ENCODE measurements at places on chromosomes 16 and 17. TPM values are rescaled to one million over a fixed set of nuclear protein-coding genes. Genes with fewer than 3 reads are reported as not detected.

Gene EIF1
- total RNA-seq: 610 TPM

Gene C17orf78
- not detected for total RNA-seq

Gene KRTAP3-2
- total RNA-seq: not detected

Gene IL17C
- not detected for total RNA-seq

Gene PRSS27
- 7.6 TPM for total RNA-seq

Gene NF1
- 91.9 TPM for total RNA-seq

Gene SCGB1C2
- not detected for total RNA-seq

Gene CDC6
- total RNA-seq: 16.8 TPM

DNA sequence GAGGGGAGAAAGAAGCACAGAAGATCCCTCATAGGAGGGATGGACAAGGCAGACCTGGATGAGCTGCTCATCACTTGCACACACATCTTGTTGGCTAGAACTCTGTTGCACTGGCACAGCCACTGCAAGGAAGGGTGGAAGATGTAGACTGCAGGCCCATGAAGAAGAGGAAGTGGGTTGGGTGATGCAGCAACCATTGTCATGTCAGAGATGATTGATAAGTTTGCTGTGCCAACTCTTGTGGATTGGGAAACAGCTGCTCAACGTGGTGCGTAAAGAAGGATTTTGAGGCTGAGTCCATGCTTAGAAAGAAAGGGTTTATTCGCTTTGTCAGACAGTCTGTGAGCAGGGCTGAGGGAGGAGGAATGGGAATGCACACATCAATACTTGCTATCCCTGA lies 161.4 kb upstream of the MPHOSPH6 start:
- H3K27ac ChIP-seq: no peak overlapping the region
- H3K4me1 ChIP-seq: no peaks in the 10 kb centered on the region
- H3K4me3 ChIP-seq: no peak overlapping the region
- peaks cover 42% of the 10 kb centered on the region for H3K27me3 ChIP-seq
- no peak for DNase-seq
- no peaks in the 10 kb centered on the region for H3K36me3 ChIP-seq

- no peak for DNase-seq
- H3K4me1 ChIP-seq: no peaks in the 10 kb centered on the region
- no peak overlapping the region for H3K4me3 ChIP-seq
- H3K36me3 ChIP-seq: no peaks in the 10 kb centered on the region
Measured at GRCh38 chr16:77700846-77701245, 21.5 kb upstream of the NUDT7 start.

- H3K4me1 ChIP-seq: peaks cover 19% of the 10 kb centered on the region
- no peak overlapping the region for H3K27ac ChIP-seq
- no peaks in the 10 kb centered on the region for H3K27me3 ChIP-seq
- H3K36me3 ChIP-seq: no peaks in the 10 kb centered on the region
Measured at GRCh38 chr17:73609758-73610157, 34.5 kb downstream of the SDK2 start.

- no peaks in the 10 kb centered on the region for H3K27me3 ChIP-seq
- no peak for DNase-seq
- no peak overlapping the region for H3K27ac ChIP-seq
- no peak overlapping the region for H3K4me3 ChIP-seq
- H3K36me3 ChIP-seq: peaks cover 7% of the 10 kb centered on the region
- no peaks in the 10 kb centered on the region for H3K4me1 ChIP-seq
Measured at GRCh38 chr17:28396635-28397239, 9.3 kb downstream of the SLC46A1 start.

DNA sequence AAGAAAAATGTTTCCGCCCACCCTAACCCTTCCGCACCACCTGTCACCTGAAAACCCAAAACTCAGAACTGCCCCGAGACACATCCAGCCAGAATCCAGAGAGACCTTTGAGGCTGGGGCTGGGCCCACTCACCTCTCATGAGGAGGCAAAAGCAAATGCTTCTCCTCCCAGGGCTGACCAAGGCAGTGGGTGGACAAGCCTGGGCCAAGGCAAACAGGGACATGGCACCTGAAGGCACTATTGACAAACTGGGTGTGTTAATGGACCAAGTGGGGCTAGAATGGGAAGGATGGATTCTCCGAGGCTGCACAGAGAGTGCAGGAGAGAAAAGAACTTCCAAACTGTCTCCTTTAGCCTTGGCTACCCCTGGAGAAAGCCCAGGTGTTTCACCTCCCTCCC lies 54.4 kb downstream of the SOX9 start:
- no peak for DNase-seq
- no peaks in the 10 kb centered on the region for H3K36me3 ChIP-seq
- peaks cover 15% of the 10 kb centered on the region for H3K4me1 ChIP-seq
- peaks cover 2% of the 10 kb centered on the region for H3K27me3 ChIP-seq

DNA sequence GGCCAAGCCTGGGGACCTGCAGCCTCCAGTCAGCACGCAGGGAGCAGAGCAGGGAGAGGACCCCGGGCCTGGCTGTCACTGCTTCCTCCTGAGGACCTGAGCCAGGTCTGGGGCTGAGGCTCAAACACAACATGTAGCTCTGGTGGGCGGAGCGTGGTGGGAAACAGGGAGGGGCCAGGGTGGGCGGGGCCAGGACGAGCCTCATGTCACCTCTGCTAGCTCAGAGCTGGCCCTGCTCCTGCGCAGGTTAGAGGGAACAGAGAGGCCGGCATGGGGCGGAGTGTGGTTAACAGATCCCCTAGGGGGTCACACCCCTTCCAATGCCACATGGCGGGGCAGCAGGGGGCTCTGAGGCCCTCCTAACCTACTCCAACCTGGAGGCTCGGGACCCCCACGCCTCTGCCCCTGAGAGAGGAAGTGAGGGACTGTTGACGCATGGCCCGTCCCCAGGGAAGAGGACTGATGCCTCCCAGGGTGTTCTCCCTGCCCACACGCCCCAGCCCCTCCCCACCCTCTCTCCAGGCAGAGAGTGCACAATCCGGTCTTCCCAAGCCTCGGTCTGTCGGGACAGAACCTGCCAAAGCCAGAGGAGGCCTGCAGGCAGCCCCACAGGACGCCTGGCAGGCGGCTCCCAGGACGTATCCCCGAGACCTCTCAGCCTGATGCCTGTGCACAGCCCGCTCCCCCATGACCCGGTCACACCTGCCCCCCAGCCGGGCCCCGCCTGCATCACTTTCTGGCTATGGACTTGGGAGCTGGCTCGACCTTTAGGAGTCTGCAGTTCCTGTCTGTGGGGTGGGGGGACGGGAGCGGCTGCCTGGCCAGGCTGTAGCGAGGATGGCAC lies 15.2 kb downstream of the PIEZO1 start:
- H3K36me3 ChIP-seq: no peaks in the 10 kb centered on the region
- H3K27ac ChIP-seq: peak overlapping the region; percentile 82
- peak; percentile 60 for DNase-seq
- peak overlapping the region; percentile 37 for H3K4me3 ChIP-seq

DNA sequence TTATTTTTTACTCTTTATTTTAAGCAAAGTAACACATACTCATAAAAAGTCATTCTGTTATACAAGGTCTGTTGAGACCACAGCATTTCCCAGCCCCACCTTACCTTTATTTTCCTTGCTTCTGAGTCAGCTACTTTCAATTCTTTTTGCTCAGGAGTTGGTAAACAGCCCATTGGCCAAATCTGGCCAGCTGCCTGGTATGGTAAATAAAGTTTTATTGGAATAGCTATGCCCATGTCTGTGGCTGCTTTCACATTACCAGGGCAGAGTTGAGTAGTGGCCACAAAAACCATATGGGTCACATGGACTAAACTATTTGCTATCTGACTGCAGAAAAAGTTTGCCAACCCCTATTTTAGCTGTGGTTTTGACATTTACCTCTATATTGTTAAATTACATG lies 3.4 kb upstream of the NSRP1 start:
- H3K27ac ChIP-seq: no peak overlapping the region
- H3K36me3 ChIP-seq: no peaks in the 10 kb centered on the region
- peaks cover 14% of the 10 kb centered on the region for H3K4me1 ChIP-seq
- no peak overlapping the region for H3K4me3 ChIP-seq
- DNase-seq: no peak
- no peaks in the 10 kb centered on the region for H3K27me3 ChIP-seq

GRCh38 chr17:35467824-35468223 lies 19.3 kb upstream of the SLFN13 start:
- peaks cover 69% of the 10 kb centered on the region for H3K27me3 ChIP-seq
- DNase-seq: no peak
- no peak overlapping the region for H3K4me3 ChIP-seq
- no peaks in the 10 kb centered on the region for H3K36me3 ChIP-seq

GRCh38 chr16:58492735-58493134 lies 7.2 kb upstream of the NDRG4 start:
- no peaks in the 10 kb centered on the region for H3K36me3 ChIP-seq
- no peak for DNase-seq
- no peak overlapping the region for H3K27ac ChIP-seq
- H3K4me3 ChIP-seq: no peak overlapping the region

DNA sequence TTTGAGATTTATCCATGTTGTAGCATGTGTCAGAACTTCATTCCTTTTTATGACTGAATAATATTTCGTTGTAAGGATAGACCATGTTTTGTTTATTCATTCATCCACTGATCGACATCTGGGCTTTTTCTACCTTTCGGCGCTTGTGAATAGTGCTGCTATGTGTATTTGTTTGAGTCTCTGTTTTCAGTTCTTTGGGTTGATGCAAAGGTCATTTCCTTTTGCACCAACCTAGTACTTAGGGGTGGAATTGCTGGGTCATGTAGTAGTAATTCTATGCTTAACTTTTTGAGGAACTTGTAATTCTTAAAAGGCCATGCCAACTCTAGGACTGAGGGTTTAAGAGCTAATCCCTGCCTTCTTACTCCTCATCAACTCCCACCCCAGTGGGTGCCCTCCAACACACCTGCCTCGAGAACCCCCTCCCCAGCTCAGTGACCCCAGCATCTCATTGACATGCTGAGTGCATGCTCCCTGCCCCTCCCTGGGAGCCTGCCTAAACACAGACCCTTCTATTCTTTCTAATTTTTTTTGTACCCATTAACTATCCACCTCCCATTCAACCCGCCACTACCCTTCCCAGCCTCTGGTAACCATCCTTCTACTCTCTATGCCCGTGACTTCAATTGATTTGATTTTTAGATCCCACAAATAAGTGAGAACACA lies 51.2 kb downstream of the ABAT start:
- no peaks in the 10 kb centered on the region for H3K27me3 ChIP-seq
- H3K27ac ChIP-seq: no peak overlapping the region
- no peak overlapping the region for H3K4me3 ChIP-seq
- H3K4me1 ChIP-seq: peaks cover 10% of the 10 kb centered on the region
- DNase-seq: no peak
- peaks cover 3% of the 10 kb centered on the region for H3K36me3 ChIP-seq

DNA sequence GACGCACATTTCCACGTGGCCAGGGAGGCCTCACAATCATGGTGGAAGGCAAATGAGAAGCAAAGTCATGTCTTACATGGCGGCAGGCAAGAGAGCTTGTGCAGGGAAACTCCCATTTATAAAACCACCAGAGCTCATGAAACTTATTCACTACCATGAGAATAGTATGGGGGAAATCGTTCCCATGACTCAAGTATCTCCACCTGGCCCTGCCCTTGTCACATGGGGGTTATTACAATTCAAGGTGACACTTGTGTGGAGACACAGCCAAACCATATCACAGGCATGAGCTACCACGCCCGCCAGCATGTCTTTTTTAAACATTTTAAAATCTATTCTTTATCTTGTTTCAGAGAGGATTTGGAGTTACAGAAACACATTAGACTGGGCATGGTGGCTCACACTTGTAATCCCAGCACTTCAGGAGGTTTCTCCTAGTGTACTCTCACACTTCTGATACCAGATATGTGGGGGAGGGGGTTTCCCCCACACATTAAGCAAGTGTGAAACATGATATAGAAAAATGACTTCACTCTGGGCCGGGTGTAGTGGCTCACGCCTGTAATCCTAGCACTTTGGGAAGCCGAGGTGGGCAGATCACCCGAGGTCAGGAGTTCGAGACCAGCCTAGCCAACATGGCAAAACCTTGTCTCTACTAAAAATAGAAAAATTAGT lies 5.6 kb upstream of the ATMIN start:
- DNase-seq: no peak
- no peak overlapping the region for H3K4me3 ChIP-seq
- peaks cover 11% of the 10 kb centered on the region for H3K36me3 ChIP-seq
- no peaks in the 10 kb centered on the region for H3K27me3 ChIP-seq
- no peaks in the 10 kb centered on the region for H3K4me1 ChIP-seq
- no peak overlapping the region for H3K27ac ChIP-seq

GRCh38 chr17:71334048-71334751 lies 786.6 kb upstream of the SOX9 start:
- DNase-seq: no peak
- no peak overlapping the region for H3K4me3 ChIP-seq
- H3K4me1 ChIP-seq: no peaks in the 10 kb centered on the region

DNA sequence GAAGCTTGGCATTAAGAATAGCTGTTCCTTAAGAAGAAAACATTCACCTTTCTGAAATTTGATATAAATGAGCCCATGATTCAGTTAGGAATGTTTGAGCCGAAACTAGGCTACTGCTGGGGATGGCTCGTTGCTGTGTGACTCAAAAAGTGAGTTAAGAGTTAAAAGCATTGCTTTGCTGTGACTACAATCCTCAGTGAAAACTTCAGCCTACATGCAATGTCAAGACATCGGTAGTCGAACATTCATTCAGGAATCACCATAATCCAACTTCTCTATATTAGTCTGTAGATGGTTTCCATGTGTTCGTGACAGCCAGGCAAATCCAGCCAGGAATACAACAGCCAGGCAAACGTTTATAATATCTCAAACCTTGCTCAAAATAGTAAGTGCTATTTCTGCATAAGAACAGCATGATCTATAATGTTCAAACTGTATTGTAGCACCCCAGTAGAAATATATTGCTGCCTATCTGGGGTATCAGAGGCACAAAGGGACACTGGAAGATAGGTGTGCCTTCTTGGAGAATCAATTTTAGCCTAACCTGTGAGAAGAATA lies 1225.1 kb downstream of the CDH8 start:
- H3K4me3 ChIP-seq: no peak overlapping the region
- DNase-seq: no peak
- peaks cover 2% of the 10 kb centered on the region for H3K36me3 ChIP-seq
- H3K27me3 ChIP-seq: no peaks in the 10 kb centered on the region
- no peak overlapping the region for H3K27ac ChIP-seq

DNA sequence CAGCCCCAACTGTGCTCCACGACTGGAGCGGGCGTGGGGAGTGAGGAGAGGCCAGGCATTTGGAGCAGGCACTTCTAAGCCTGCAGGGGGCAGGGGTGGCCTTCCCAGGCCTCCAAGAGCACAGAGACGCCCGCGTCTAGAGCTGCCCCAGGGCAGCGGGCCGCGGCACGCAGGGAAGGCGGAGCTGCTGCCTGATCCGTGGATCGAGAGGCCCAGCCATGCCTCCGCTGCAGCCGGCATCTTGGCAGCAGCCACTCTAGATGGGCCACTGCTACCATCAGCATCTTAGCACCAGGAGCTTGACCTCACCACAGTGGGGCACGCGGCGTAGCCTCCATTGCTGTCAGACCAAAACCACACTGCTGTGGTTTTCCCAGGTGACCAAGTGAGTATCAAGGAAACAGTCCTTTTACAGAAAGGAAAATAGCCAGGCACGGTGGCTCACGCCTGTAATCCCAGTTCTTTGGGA lies 20.4 kb upstream of the WDR45B start:
- no peaks in the 10 kb centered on the region for H3K27me3 ChIP-seq
- peak overlapping the region; percentile 77 for H3K27ac ChIP-seq
- peaks cover 2% of the 10 kb centered on the region for H3K36me3 ChIP-seq

All from mesothelial cell of epicardium (in vitro differentiated cells).